Dorsolateral prefrontal cortex (tissue), 122 donors: ENCODE measurements at places on chromosomes 2 and 18.

GRCh38 chr2:199744724-199745123 lies 106.3 kb downstream of the FTCDNL1 start:
- DNase-seq, result no peak

DNA sequence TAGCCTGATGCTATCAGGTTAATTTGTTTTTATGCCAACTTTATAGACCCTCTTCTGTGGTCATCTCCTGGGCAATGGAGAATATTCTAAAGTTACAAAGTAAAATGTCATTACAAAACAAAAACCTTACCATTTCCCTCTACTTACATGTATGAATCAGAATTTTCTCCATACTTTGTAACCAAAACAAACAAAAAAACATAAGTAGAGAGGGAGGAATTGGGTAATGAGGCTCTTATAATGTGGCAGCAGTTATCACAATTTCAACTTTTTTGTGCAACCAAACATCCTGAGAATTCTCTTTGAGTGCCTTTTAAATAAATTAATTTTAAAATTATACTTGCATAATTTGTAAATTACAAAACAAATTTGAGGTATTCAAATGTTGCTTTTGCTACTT lies 332.8 kb downstream of the TXNL1 start:
- DNase-seq, result no peak

GRCh38 chr2:213443921-213444320 lies 159.7 kb downstream of the SPAG16 start:
- no peak for DNase-seq

- peak; percentile 27 for DNase-seq
Observed at GRCh38 chr2:188293601-188294351, 2.1 kb downstream of the GULP1 start.

GRCh38 chr2:27032495-27033252 lies at the start of gene TMEM214:
Gene TMEM214 (plus strand): TSS chr2:27032965. CDS start chr2:27033016, 51 bp downstream.
- peak; percentile 91 for DNase-seq

DNA sequence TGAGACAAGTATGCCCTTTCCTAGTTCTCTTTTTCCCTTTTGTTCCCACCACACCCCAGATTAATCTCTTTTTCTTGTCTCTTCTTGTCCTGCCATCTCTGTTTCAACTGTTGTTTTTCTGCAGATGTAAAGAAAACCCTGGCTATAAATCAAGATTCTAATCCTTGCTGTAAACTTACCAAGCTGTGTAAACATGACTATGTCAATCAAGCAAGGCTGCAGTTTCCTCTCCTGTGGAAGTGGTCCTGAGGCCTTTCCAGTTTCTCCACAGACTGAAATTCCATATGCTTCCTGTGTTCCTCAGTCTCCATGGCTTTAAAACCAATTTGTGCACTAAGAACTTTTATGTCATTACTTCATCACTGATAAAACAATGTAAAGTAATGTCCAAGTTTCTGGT lies 288.8 kb upstream of the PIK3C3 start:
- no peak for DNase-seq
